ENCODE measurements at places on chromosomes 7 and 10. TPM values are rescaled to one million over a fixed set of nuclear protein-coding genes. Genes with fewer than 3 reads are reported as not detected.

The GPR15LG gene
- not detected for total RNA-seq

The ZNF33B gene
- 13.3 TPM for total RNA-seq

The WAPL gene
- 39.8 TPM for total RNA-seq

The CALY gene
- not detected for total RNA-seq

The NXPH1 gene
- total RNA-seq: not detected

The BLVRA gene
- 27.6 TPM for total RNA-seq

The MICU1 gene
- total RNA-seq: 94.1 TPM

The RPEL1 gene
- total RNA-seq: not detected

The HSPA12A gene
- 11.8 TPM for total RNA-seq

The LRRN3 gene
- 1.7 TPM for total RNA-seq

The COL13A1 gene
- 15.4 TPM for total RNA-seq

The SEMA3E gene
- total RNA-seq: 0.49 TPM

The PTPRN2 gene
- total RNA-seq: 0.32 TPM

The TMEM236 gene
- total RNA-seq: not detected

The CABCOCO1 gene
- total RNA-seq: 8.3 TPM

The C7orf33 gene
- total RNA-seq: not detected

The STEAP4 gene
- total RNA-seq: 1.8 TPM

The COL17A1 gene
- 1.6 TPM for total RNA-seq

The PPP1R3A gene
- total RNA-seq: not detected

The ZNF398 gene
- 27.8 TPM for total RNA-seq

The OR2A42 gene
- total RNA-seq: under 0.01 TPM

The CEP41 gene
- 16.3 TPM for total RNA-seq

The CYP26A1 gene
- not detected for total RNA-seq

The SPDYE16 gene
- total RNA-seq: not detected

The CCL26 gene
- total RNA-seq: 1.3 TPM

The EFCAB10 gene
- total RNA-seq: not detected

The EBF3 gene
- total RNA-seq: 2.7 TPM

The NPY gene
- total RNA-seq: not detected

The ABCB4 gene
- 23.5 TPM for total RNA-seq

The PNLIPRP3 gene
- not detected for total RNA-seq

The GATA3 gene
- not detected for total RNA-seq

The FAM237B gene
- total RNA-seq: not detected

The LRIT1 gene
- not detected for total RNA-seq

The CALHM3 gene
- not detected for total RNA-seq

The CREB5 gene
- total RNA-seq: 2.9 TPM

The GSTO2 gene
- total RNA-seq: 0.85 TPM

The PARD3 gene
- total RNA-seq: 45.8 TPM

The FRAT1 gene
- total RNA-seq: 1.9 TPM

The HABP2 gene
- not detected for total RNA-seq

The ACTL6B gene
- not detected for total RNA-seq

The LRRC17 gene
- total RNA-seq: 4.9 TPM

The PNLIPRP2 gene
- total RNA-seq: not detected

The TRPV5 gene
- total RNA-seq: not detected

The ZNF736 gene
- total RNA-seq: 12.0 TPM

The WDFY4 gene
- total RNA-seq: not detected

The ARF5 gene
- total RNA-seq: 124 TPM

The PAPOLB gene
- 0.16 TPM for total RNA-seq

The ATG9B gene
- total RNA-seq: 0.16 TPM

The ITIH5 gene
- total RNA-seq: 1.1 TPM

The LRRC61 gene
- total RNA-seq: 0.24 TPM

The WNT8B gene
- not detected for total RNA-seq

The GBX1 gene
- not detected for total RNA-seq

The TRIL gene
- total RNA-seq: 17.7 TPM

The OR2A5 gene
- not detected for total RNA-seq
